SK-MEL-5 (cell line): ENCODE measurements at places on chromosomes 1 and 21.

GRCh38 chr1:244111027-244111426, 59.9 kb downstream of the ZBTB18 start:
- DNase-seq, result no peak

- DNase-seq, result no peak
Observed at GRCh38 chr1:5989286-5989605, 3.0 kb downstream of the NPHP4 start.

GRCh38 chr1:203214871-203215270, 14.6 kb downstream of the CHIT1 start:
- no peak for DNase-seq

GRCh38 chr1:231580874-231581273, 45.7 kb upstream of the DISC1 start:
- no peak for DNase-seq

- DNase-seq, result no peak
Observed at GRCh38 chr21:17911628-17912027, 92.5 kb upstream of the C21orf91 start.

DNA sequence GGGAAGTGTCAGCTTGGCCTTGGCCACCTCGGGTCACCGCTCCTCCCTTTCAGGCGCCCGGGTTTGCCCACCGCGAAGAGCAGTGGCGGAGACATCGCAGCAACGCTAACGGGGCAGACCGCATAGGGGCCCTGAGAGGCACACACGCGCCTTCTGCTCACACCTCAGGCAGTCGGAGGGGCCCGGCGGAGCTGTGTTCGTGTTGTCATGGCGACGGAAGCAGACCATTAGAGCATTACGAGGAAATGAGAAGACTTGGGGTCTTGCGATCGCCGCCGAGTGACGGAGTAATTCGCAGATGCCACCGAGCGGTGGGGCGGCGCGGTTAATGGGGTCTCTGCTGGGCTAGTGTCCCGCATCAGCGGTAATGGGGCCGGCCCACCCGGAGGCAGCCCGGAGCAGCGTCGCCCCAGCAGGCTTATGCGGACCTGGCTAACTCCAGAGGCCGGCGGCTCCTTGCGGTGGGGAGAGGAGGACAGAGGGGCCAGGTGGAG, 144.1 kb downstream of the TNR start:
- DNase-seq, result no peak

DNA sequence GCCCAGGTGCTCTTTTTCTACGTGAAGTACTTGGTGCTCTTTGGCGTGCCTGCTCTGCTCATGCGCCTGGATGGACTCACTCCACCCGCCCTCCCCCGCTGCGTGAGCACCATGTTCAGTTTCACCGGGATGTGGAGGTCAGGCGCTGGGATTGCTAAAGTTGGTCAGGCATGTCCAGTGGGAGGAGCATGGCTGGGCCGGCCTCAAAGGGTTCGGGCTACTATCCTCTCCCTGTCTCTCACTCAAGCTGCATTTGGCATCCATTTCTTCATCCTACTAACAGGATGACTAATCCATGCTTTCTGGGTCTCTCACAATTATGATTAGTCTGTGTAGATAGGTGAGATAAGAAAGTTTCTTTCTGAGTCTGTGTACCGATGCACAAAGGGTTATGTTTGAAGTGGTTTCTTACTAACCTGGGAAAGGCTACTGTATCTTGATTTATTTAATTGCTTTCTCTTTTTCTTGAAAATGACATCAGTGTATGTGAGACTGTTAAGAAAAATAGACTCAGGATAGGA, 135.9 kb downstream of the HHAT start:
- DNase-seq, result no peak

- peak; percentile 7 for DNase-seq
Observed at GRCh38 chr1:165678509-165678908, 19.9 kb downstream of the ALDH9A1 start.
